Suppressor macrophage treated with lipopolysaccharide for 4 hours (primary cell): ENCODE measurements at places on chromosomes 13 and 19.
A peak's percentile ranks its signal among the peaks of the same experiment; 100 is the strongest.

GRCh38 chr13:54263868-54264267, 1235.3 kb downstream of the OLFM4 start:
- no peak for DNase-seq

GRCh38 chr13:50377726-50378270, 362.6 kb downstream of the KCNRG start:
- DNase-seq: no peak

DNA sequence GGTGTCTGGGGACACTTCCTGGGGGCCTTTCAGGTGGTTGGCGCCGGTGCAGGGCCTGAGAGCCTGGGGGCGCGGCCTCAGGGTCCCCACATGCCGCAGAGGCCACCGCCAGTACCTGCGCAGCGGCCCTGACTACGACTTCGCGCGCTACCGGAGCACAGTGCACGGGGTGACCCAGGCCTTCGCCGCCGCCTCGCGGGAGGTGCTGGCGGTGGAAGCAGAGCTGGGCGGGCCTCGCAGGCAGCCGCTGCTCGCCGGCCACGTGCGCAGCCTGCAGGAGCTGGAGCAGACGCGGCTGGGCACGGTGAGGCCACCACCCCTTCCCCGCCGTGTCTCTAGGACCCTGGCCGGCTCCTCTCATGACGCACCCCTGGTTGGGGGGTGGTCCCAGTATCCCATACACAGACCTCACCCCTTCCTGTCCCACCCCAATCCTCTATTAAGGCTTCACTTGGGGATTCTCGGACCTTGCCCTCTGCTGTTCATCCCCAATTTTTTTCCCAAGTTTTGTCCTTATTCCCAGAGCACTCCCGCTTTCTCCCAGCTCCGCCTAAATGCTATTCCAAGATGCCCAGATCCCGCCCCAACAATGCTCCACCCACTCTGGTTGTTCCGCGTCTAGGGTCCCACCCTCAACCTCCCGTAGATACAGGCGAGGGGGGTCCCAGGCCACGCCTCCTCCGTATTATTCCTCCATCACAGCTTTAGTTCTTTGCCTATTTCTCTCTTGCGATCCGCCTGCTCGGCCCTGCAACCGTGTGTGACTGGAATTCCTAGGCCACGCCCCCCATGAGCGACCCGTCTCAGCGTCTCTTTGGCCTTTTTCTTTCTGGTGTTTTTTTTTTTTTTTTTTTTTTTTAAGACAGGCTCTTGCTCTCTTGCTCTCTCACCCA, 1.0 kb downstream of the REX1BD start:
- peak; percentile 67 for DNase-seq

DNA sequence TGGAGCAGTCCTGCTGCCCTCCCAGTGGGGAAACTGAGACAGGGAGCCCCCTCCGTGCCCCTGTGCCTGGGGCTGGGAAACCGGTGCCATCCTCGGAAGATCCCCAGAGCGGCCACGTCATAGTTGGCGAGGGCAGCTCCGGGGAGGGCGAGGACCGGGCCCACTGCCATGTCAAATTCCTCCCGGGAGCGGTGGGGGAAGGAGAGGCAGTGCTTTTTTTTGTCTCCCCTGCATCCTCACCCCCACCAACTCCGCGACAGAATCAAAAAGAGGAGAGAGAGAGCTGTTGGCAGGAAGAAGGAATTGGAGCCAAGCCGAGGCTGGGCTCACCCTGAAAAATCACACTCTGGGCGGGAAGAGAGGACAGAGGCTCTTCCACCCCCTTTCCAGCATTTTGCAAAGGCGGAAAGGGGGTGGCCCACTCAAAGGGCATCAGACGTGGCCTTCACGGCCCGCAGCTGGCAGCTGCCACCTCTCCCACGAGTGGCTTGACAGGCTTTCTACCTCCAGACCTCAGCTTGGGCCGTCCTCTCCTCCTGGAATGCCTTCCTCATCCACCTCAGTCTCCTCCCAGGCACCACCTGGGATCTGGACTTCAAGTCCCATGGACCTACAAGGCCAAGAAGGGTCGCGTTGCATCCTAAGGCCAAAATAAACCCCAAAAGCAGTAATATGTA, 19.6 kb upstream of the NFIC start:
- no peak for DNase-seq

- DNase-seq: peak; percentile 33
Measured at GRCh38 chr19:32287811-32288227, 57.6 kb upstream of the ZNF507 start.

DNA sequence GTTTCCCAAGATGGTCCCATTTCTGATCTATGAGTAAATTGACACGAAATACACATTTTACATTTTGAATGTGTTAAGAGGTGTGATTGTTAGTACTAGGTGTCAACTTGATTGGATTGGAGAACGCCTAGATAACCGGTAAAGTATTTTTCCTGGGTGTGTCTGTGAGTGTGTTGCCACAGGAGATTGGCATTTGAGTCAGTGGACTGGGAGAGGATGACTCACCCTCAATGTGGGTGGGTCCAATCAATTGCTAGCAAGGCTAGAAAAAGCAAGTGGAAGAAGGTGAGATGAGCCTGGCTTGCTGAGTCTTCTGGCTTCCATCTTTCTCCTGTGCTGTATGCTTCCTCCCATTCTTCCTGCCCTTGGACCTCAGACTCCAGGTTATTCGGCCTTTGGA, 960.7 kb upstream of the PCDH9 start:
- DNase-seq: no peak

DNA sequence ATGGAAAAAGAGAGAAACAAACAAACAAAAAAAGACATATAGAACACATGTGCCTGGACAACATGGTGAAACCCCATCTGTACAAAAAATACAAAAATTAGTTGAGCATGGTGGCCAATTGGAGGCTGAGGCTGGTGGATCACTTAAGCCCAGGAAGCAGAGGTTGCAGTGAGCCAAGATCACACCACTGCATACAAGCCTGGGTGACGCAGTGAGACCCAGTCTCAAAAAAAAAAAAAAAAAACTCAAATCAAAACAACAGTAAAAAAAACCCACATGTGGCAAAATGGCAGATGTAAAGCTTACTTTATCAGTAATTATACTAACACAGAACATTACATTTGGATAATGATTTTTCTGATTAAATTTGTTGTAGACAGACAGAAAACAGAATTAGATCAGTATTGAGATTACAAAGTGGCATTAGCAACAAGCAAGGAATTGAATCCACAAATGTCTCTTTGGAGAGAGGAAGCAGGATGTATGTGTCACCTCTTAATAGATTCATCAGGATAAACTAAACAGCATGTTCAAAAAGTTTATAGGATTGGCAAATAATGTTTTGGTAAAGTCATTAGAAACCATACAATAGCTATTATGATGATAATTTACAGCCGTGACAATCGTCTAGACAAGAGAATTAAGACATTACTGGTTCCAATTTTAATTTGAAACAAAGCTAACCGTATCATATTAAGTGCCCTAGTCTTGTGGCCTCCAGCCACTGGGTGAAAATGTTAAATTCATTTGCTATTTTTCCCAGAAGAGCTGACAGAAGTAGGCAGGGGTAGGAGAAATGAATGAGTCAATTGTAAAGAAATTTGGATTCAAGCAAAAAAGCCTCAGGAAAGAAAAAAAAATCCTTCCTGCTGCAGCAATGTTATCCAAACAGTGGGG, 206.0 kb downstream of the FGF14 start:
- no peak for DNase-seq

GRCh38 chr13:21008026-21008425, 53.4 kb downstream of the LATS2 start:
- DNase-seq: no peak

DNA sequence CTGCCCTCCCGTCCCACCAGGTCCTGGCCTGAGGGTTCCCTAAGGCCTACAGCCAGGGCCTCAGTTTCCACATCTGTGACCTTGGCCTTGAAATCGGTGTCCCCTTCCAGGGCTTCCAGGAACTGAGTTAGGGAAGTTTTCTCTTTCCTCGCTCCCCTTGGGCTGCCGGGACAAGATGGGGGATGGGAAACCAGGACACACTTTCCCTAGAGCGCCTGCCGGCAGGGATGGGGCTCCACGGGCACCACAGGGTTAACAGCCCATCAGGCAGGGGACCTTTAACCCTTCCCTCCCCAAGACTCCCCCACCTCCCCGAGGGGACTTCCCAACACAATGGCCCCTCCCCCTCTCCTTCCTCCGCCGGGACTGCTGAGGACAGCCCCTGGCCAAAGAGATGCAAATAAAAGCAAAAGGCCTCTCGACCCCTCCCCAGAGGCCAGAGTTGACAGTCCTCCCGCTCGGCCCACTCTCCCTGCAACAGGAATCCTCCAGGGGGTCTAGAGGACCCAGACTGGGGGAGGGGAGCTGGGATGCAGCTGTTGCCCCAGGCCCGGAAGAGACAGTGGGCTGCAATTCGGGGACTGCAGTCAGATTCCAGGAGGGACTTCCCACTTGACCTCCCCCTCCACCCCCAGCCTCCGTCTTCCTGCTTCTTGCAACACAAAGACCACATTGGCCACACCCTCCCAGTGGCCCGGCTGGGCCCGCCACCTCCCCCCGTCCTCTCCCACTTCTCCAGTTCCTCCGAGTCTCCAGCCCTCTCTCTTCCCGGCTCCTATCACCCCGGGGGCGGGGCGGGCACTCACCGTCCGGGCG, 3.4 kb downstream of the BBC3 start:
- DNase-seq: peak; percentile 95

DNA sequence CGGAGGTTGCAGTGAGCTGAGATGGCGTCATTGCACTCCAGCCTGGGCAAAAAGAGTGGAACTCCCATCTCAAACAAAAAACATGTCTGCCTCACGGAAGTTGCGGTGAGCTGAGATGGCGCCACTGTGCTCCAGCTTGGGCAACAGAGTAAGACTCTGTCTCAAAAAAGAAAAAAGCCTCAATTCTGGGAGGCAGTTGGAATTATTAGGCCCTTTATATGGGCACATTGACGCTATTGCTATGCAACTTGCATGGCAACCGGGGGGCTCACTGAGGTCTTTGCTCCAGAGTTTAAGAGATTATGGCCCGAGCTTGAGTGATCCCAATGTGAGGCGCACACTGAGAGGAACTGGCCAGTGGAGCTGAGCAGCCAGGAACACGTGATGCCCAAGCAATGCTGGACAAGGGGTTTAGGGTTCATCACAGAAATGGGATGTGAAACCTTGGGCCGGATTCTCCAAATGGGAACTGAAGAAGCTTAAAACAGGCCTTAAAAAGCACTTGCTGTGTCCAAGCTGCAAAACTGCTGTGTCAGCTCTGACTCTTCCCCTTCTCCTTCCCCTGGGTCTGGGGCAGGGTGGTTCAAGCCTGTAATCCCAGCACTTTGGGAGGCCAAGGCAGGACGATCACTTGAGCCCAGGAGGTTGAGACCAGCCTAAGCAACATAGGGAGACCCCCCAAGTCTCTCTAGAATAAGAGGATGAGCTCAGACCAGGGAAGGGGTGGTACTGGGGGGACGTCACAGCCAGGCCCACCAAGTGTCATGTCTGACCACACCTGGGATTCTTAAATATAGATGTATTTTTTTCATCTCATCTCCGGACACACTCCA, 2.5 kb downstream of the FTL start:
- peak; percentile 97 for DNase-seq

DNA sequence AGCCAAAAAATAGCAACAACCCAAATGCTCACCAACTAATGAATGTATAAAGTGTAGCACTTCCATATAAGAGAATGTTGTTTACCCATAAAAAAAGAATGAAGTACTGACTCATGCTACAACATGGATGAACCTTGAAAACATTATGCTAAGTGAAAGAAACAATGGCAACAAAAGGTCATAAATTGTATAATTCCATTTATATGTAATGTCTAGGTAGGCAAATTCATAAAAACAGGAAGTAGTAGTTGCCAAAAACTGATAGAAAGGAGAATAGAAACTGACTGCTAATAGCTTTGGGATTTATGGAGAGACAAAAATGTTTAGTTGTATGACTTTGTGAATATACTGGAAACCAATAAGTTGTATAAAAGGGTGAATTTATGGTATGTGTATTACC, 21.6 kb downstream of the MYCBP2 start:
- DNase-seq: peak; percentile 80

DNA sequence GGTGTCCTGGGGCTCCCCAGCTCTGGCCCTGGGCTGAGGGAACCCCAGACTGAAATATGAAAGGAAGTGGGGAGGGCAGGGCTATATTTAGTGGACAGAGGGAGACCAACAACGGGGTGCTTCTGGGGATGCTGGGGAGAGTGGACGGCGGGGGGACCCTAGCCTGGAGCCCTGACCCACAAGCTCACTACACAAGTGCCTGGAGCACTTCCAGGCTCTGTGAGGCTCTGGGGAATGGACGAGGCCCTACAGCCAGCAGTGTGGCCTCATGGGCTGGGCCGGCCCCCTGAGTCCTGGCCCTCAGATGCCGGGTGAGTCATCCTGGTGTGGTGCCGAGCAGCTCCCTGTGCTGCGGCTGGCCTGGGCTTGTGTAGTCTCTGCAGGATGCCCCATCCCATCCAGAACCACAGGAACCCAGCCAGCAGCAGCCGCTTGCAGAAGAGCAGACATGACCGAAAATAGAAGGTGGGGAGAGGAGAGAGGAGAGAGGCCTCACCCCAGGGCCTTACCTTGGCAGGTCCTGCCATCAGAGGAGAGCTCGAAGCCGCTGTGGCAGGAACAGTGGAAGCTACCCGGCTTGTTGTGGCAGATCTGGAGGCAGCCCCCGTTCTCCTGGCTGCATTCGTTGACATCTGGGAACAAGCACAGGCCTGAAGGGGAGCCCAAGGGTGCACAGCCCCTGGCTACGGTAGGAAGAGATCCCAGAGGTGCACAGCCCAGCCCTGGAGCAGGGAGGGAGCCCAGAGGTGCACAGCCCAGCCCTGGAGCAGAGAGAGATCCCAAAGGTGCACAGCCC, 26.1 kb downstream of the GAS6 start:
- peak; percentile 20 for DNase-seq

DNA sequence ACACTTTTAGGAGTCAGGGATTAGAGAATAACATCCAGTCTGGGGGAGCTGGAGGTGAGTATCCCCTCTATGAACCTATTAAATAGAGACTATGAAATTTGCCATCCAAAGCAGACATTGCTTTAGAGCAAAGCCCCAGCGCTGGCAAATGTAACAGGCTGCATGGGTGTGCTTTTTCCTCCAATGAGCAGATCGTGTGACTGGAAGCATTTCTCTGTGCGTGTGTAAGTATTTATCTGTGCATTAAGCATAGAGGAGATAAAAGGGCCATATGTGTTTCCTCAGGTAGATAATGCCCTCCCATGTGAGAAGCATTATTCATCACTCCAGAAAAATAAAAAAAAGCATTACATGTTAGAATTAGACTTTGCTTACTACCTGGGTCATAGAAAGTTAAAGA, 924 bp downstream of the TNFSF13B start:
- DNase-seq: peak; percentile 43

DNA sequence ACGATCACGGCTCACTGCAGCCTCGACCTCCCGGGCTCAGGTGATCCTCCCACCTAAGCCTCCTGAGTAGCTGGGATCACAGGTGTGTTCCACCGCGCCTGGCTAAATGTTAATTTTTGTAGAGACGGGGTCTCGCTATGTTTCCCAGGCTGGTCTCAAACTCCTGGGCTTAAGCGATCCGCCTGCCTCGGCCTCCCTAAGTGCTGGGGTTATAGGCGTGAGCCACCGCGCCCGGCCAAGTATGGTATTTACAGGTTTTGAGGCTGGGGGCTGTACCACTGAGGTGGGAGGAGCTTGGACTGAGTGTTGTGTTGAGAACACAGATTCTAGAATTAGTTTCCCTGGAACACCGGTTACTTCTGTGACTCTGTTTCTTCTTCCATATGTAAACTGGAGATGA, 452 bp upstream of the PPM1N start:
- DNase-seq: no peak
